ENCODE measurements at places on chromosomes 7 and 10. TPM values are rescaled to one million over a fixed set of nuclear protein-coding genes. Genes with fewer than 3 reads are reported as not detected.

DNA sequence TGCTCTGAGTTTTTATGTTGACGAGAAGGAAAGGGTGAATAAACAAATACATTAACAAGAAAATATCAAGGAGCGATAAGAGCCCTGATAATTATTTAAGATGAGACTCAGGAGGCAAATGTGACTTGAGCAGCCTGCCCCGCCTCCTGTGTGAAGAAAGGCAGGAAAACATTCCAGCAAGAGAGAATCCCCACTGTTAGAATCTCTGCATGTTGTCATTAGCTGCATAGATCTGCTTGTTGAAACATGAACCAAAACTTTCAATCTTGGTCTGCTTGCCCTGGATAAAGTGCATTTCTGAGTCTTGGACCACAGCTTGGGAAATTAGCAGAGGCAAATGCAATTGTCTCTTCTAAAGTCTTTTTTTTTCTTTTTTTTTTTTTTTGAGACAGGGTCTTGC lies 120.0 kb downstream of the DPP6 start:
- no peak for DNase-seq

- DNase-seq, result no peak
Observed at GRCh38 chr7:79789584-79790345, 336.3 kb upstream of the MAGI2 start.

- no peak for DNase-seq
Observed at GRCh38 chr10:93422118-93422517, 60.0 kb downstream of the MYOF start.

DNA sequence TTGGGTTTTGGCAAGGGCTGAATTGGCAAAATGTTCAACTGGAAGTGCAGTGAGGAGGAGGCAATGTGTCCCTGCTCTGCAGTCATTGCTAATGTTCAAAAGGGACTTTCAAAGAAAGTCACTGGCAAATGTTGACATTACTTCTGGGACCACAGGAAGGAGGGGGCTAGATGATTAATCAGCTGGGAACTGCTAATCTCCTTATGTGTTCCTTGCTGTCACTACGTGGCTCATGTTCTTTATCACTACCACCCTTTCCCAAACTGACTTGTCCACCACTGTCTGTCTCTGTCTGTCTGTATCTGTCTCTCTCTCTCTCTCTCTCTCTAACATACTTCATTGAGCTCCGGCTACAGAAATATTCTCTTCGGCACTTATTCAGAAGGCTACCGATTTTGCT lies 86.9 kb upstream of the MTPN start:
- DNase-seq, result no peak

The THNSL1 gene
- 3.0 TPM for total RNA-seq

GRCh38 chr10:63976538-63976937 lies 455.3 kb downstream of the REEP3 start:
- DNase-seq, result peak; percentile 11

DNA sequence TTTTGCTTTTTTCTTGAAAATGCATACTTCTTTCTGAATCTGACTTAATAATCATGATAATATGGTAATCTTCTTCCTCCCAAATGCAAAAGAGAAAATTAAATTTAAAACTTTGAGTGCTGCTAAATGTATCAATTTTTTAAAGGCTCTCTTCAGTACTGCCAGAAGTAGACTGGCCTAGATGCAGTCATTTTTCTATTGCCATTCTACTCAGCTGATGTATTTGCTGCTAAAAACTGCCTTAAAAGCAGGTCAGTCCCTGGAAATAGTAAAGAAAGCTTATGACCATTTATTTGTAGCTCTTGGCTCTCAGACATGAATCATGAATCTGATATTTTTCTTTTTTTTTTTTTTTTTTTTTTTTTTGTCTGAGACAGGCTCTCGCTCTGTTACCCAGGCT lies 28.5 kb downstream of the NAPEPLD start:
- no peak for DNase-seq

- no peak for DNase-seq
Observed at GRCh38 chr7:17625043-17625442, 315.3 kb downstream of the SNX13 start.

The PSD gene
- 4.6 TPM for total RNA-seq

- DNase-seq, result no peak
Observed at GRCh38 chr7:9091282-9091681, 657.9 kb downstream of the NXPH1 start.

- no peak for DNase-seq
Observed at GRCh38 chr7:35342786-35343185, 88.9 kb upstream of the TBX20 start.

The BHLHA15 gene
- 0.27 TPM for total RNA-seq

GRCh38 chr7:42167206-42167605 lies 69.8 kb downstream of the GLI3 start:
- DNase-seq, result no peak

The PON1 gene
- total RNA-seq, result 0.27 TPM

GRCh38 chr7:76267894-76268183 lies 34.6 kb upstream of the HSPB1 start:
- DNase-seq, result no peak

DNA sequence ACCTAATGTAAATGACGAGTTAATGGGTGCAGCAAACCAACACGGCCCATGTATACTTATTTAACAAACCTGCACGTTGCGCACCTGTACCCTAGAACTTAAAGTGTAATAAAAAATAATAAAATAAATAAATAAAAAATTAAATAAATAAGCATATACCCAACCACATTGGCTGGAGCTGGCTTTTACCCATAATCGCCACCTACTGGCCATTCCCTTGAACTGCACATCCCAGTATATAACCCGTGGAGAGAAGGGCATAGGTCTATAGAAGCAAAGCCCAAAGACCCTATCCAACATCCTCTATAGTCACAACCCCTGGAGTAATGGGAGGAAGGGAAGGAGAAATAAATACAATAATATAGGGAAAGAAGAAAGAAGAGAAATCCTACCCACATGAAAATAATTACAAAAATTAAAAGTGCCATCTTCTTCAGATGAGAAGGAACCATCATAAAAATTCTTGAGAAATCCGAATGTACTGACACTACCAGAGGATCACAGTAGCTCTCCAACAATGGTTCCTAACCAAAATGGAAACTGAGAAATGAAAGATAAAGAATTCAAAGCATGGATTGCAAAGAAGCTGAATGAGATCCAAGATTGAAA lies 65.6 kb downstream of the TWIST1 start:
- peak; percentile 5 for DNase-seq

DNA sequence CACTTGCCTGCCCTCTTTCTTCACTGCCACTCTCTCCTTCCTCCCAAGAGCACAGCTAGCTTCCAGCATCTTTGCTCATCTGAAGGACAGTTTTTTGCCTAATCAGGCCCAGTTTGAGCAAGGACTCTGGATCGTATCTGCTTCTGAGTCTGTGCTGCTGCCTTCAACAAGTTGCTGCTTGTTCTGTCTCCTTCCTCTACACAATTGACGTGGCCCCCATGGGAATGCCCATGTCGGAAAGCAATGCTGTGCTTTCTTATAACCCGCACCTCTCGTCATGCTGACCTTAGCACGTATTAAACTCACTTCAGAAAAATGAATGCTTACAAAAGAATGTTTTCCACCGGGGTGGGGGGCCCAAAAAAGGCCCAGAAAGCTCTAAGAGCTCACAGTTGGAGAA lies 324.7 kb upstream of the C7orf33 start:
- no peak for DNase-seq

- no peak for DNase-seq
Observed at GRCh38 chr7:105764506-105764905, 111.9 kb downstream of the ATXN7L1 start.

DNA sequence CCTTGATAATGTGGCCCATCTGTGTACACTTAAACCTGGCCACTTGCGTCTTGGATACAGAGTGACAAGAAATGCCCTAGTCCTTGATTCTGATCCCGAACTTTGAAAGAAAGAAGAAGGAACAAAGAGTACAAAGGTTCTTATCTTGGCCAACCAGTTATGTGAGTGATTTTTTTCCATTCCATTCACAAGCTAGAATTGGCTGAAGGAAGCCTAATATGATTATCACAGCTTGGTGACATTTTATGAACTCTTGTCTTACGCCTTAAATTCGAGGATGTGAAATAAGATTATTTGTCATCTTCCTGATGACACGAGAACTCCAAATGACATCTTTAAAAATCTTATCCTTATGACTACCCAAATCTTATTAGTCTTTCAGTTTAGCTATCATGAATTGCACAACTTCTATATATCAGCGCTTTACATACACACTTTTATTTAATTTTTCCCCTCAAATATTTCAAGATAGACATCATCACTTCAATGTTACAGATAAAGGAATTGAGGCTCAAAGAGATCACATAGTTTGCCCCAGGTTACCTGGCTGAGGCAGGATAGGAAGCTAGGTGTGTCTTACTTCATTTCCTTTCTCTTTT lies 13.0 kb upstream of the SP4 start:
- DNase-seq, result no peak

GRCh38 chr10:110172155-110172554 lies 35.2 kb upstream of the MXI1 start:
- no peak for DNase-seq

The SEMA3E gene
- total RNA-seq, result not detected

GRCh38 chr7:29588900-29589696 lies 25.5 kb downstream of the PRR15 start:
- no peak for DNase-seq

GRCh38 chr10:85986777-85987176 lies 379.8 kb downstream of the GRID1 start:
- no peak for DNase-seq

The INMT gene
- total RNA-seq, result 0.54 TPM

- no peak for DNase-seq
Observed at GRCh38 chr10:51667678-51668335, 31.6 kb downstream of the CSTF2T start.

The HOXA5 gene
- 30.4 TPM for total RNA-seq

DNA sequence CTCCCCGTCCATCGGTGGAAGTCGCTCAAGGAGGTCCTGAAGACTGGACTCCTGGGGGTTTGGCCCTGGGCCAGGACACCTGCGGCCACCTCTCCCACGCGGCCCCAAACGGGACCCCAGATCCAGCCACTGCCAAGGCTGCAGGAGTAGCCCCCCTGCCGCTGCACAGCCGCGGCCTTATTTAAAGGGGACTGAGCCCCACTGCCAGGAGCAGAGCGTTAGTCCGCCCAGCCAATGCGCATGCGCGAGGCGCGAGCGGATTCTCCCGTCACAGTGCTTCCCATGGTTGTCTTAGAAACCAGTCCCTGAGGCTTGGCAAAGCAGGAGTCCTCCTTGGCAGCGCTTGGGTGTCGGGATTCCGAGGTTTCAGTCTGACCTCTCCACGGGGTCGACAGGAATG lies 320.0 kb downstream of the ZNF716 start:
- no peak for DNase-seq

GRCh38 chr7:42236266-42236975 lies 588 bp downstream of the GLI3 start:
- DNase-seq, result no peak

GRCh38 chr7:45889367-45890067 lies 1.2 kb downstream of the IGFBP1 start:
- DNase-seq, result no peak

GRCh38 chr7:79377097-79377496 lies 76.4 kb downstream of the MAGI2 start:
- DNase-seq, result no peak

DNA sequence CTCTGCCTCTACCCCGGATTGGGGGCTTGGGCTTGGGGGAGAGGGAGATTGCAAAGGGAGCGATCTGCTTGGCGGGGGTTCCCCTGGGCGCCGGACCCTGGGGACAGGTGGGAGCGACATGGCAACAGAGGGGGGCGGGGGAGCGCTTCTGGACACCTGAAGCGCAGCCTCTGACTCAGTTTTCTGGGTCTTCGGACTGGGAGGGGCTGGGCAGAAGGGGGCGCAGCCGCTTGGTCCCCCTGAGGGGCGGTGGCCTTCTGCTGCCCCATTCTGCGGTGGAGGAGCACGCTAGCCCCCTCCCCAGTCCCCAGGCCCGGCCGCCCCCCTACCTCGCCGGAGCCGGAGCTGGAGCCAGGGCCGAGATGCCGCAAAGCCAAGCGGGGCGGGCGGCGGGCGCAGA lies 380 bp downstream of the NAT16 start:
- no peak for DNase-seq

The STN1 gene
- total RNA-seq, result 34.5 TPM

The MMP21 gene
- not detected for total RNA-seq

DNA sequence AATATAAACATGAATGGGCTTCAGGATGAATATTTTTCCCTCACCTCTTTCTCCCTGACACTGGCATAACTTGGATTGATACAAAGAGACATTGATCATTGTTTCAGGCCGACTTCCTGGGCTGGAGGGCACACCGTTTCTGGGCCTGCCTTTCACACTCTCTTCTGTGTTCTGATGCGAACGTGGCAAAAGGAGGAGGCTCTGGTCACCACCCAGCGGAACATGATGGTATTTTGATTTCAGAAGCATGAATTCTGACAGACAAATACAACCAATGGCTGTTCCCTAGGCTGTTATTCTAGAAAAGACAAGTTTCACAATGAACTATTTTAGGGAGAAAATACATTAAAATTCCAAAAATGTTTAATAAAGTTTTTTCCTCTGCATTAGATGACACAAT lies 534.5 kb upstream of the MKI67 start:
- DNase-seq, result no peak

The CYP3A5 gene
- total RNA-seq, result not detected

GRCh38 chr7:27032839-27033238 lies 63.0 kb downstream of the HOXA1 start:
- no peak for DNase-seq

DNA sequence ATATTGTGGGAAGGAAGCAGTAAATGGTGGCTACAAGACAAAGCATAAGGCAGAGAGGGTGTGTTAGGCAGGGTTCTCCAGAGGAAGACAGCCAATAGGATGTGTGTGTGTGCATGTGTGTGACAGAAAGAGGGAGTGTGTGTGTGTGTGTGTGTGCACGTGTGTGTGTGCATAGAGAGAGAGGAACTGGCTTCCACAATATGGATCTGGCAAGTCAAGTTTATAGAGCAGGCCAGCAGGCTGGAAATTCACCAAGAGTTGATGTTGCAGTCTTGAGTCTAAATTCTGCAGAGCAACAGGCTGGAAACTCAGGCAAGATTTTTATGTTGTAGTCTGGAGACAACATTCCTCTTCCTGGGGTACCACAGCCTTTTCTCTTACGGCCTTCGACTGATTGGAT lies 374.0 kb downstream of the TNS3 start:
- no peak for DNase-seq

- DNase-seq, result no peak
Observed at GRCh38 chr10:4909118-4909517, 54.1 kb upstream of the AKR1C1 start.

DNA sequence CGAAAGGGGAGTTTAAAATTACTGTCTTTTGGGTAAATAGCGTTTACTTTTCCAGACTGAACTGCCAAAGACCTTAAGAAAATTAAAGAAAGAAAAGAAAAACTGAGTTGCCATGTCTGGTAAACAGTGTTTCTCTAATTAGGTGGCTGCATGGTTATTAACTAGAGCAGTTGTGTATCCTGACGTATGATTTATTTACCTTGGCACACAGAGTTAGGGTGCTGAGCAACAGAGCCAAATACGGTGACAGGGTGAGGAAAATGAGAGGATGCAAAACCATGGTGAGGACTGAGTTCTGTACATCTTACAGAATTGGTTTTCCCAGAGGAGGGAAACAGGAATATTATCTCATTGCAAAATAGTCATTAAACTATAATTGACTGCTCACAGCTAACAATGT lies 546.4 kb upstream of the FZD8 start:
- DNase-seq, result no peak
